SK-N-SH (cell line): ENCODE measurements at places on chromosomes 2 and 18.

GRCh38 chr2:56030901-56031300 lies 107.3 kb upstream of the EFEMP1 start:
- no peak for DNase-seq

DNA sequence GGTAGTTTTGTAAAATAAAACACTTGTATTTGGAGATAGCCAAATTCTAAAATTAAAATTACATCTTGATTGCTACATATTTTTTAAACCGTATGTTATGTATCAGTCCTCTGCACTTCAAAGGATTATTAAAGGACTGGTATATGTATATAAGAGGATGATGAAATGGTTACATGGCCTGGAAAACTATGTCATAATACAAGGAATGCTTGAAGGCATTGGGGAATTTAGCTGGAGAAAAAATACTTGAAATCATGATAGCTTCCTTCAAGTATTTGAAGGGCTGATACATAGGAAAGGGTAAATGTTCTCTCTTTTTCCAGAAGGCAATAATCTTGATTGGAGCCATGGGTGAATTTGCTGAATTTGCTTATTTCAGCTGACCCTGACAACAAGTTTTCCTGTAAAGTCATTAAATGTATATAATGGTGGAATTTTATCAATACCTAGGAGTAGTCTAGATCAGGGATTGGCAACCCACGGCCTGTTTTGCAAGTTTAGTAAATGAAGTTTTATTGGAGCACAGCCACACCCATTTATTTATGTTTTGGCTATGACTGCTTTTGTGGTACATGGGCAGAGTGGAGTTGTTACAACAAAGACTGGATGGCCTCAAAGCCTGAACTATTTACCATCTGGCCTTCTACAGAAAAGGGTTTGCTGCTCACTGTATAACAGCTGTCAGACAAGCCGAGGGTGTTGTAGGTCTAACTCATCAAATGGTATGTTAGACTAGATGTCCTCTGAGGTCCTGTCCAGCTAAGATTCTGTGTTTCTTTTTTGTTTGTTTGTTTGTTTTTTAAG lies 34.4 kb downstream of the ACYP2 start:
- DNase-seq = no peak

DNA sequence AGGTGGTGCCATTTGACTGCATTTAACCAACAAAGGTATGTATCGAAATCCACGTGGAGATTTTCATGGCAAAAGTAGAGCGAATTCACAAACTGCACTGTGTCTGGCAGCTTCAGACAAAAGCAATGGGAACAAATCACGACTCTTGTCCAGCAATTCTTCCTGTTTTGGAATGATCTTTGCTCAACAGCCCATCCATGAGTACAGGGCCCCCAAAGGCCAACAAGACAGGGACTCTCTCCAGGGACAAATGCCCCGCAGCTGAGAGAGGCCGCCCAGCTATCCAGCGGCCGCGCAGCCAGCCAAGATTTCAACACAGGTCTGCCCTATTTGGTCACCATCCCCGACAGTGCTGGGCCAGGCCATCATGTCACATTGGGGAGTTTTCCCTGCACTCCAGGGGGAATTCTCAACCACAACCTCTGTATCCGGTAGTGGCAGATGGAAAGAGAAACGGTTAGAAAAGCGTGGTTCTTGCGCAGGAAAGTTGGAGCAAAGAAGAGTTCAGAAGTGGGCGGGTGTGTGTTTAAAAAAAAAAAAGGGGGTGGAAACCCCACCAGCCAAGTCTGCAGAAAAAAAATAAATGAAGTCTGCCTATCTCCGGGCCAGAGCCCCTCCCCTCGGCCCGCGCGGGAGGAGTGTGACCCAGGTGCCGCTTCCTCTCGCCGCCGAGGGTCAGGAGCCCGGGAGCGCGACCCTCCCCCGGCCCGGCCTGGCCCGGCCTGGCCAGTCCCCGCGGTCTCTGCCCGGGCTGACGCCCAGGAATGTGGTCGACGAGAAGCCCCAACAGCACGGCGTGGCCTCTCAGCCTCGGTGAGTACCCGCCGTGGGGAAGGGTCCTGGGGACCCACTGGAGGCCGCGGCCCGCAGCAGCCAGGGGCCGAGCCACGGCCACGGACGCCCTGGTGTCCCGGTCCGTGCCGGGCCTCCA lies at the start of gene GYPC:
GYPC (plus strand) TSS at position 659 of the 931 bp plus-strand sequence; CDS start at position 765, 106 bp downstream.
- no peak for DNase-seq

GRCh38 chr2:176879426-176879995 lies 333.1 kb upstream of the HNRNPA3 start:
- DNase-seq = no peak

- peak; percentile 55 for DNase-seq
These were observed 118.1 kb upstream of the EPAS1 start for GRCh38 chr2:46179037-46179621.

DNA sequence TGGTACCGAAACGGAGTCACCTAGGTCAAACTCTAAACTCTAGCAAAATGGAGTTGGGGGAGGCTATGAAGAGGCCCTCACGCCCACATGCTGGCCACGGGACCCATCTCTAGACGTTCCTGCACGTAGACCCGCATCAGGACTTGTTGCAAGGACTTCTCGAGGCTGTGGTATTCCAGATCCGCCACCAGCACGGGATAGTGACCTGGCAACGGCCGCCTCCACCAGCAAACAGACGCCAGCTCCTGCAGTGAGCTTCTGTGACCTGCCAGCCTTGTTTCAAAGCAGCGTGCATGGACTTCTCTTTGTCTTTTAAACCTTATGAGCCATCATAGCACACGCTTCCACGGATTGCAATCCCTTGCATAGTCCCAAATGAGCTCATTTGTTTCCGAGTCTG lies 40.3 kb upstream of the RALBP1 start:
- DNase-seq = no peak

GRCh38 chr2:137262594-137262993 lies 497.2 kb downstream of the THSD7B start:
- no peak for DNase-seq

DNA sequence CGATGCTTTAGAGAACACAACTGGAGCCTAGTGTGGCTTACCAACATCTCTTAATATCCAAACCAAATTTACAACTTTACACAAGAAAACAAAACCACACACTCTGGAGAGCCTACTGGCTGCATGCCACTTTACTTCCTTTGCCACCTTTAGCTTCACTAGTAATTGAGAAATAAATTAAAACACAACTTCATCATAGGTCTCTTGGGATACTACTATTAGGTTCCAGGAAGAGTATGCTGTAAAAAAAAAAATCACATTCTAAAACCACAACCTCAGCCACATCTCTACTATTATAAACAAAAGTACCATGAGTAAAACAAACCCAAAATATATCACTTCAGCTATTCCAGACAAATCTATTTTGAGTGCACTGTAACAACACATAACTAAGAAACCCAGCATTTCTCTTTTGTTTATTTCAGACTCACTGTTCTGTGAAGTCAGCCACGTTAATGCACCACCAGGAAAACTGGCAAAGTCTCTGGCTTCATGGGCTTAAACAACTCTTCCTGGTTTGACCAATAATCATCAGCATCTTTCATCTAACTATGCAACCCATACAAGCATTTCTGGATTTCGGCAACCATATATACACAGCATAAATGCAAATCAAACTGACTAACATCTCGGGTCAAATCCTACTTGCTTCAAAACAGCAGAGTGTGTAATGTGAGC lies 59.1 kb downstream of the REV1 start:
- no peak for DNase-seq

GRCh38 chr2:179412112-179412511 lies 147.5 kb upstream of the SESTD1 start:
- no peak for DNase-seq

DNA sequence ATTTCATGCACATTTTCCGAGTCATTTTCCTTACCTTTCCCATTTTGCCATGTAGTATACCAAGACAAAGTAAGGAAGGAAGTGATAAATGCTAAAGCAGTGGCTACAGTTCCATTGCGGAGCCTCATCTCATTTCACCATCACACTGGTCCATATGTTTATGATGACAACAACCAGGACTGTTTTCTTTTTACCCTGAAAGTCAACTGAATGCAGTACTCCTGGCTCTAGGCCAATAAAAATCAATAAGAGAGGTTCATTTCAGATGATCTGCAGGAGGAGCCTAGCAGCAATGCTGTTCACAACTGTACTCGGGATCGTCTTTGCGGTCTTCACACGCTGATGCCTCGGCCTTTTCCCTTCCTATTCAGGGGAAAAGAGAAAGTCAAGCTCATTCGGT lies 4.7 kb downstream of the MGAT4A start:
- no peak for DNase-seq

GRCh38 chr2:119513832-119514231 lies 10.5 kb downstream of the SCTR start:
- DNase-seq = no peak

DNA sequence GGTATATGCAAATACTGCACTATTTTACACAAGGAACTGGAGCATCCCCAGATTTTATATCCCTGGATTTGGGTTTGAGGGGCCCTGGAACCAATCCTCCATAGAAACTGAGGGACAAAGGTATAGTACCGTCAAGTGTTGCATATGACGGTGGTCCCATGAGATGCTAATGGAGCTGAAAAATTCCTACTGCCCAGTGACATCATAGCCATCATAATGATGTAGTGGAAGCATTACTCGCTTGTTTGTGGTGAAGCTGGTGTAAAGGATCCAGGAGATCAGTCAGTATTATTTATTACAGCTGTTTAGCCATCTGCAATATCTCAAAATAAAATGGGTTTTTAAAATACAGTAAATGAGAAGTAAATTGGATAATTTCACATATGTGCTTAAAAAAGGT lies 496.6 kb upstream of the HS6ST1 start:
- DNase-seq = no peak

GRCh38 chr2:174971868-174972781 lies 33.1 kb downstream of the CHN1 start:
- peak; percentile 25 for DNase-seq

DNA sequence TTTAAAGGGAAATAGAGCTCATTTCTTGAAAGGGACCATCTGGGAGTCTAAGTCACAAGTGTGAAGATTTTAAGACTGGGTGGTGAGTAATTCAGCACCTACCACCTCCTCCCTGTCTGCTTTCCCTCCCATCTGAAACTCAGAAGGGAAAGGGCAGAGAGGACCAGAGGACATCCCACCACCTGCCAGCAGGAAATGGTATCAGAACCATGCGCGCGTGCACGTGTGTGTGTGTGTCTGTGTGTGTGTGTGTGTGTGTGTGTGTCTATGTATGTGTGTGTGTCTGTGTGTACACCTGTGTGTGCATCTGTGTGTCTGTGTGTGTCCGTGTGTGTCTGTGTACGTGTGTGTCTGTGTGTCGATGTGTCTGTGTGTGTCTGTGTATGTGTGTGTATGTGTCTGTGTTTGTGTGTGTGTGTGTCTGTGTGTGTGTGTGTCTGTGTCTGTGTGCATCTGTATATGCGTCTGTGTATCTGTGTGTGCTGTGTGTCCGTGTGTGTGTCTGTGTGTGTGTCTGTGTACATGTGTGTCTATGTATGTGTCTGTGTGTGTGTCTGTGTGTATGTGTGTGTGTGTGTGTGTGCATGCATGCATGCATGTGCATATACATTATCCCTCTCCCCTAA lies 76.8 kb downstream of the ZFP36L2 start:
- DNase-seq = no peak

DNA sequence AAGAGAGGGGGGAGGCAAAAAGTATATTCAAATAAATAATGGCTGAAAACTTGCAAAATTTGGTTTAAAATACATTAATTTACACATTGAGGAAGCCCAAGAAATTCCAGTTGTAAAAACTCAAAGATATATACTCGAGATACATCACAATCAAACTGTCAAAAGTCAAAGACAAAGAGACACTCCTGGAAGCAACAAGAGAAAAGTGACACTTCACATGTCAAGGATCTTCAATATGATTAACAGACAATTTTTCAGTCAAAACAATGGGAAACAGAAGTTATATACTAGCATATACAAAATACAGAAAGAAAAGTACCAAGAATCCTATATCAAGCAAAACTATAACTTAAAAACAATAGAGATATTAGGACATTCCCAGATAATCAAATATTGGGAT lies 170.2 kb downstream of the CCDC178 start:
- no peak for DNase-seq

DNA sequence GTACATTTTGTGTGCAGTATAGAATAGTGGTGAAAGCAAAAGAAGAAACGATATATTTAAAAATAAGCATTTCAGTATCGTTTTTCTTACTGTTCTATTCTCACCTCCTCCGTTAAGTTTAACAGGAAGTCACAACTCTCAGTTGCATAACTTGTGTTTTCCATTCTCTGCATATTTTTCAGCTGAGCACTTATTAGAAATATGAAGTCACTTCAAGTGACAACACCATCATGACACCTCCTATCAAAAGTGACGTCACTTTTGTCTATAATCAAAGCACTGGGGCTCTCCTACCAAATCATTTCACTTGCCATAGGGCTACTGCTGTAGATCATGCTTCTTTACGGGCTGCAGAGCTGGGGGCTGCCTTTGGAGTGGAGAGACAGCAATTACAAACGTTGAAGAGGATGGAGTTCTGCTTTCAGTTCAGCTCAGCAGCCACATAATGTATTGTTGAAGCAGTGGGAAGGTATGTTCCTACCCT lies 36.3 kb downstream of the STAT4 start:
- no peak for DNase-seq
